ENCODE measurements at places on chromosomes 1 and 21.
A peak's percentile ranks its signal among the peaks of the same experiment; 100 is the strongest.

DNA sequence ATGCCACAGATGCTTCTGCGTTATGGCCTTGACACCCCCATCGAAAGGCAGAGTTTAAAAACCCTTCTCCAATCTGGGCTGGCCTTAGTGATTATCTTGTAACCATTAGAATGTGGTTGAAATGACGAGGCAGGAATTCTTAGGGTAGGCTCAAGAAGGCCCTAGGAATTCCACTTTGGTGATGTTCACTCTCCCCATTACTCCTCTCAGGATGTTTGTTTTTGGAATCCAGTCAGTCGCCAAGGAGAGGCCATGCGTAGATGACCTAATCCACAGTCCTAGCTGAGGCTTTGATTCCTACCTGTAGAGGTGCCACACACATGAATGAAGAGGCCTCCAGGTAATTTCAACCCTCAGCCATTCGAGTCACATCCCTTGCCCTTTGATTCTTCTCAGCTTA lies 318.2 kb downstream of the NEGR1 start:
- no peak for DNase-seq

GRCh38 chr1:224880593-224881307 lies 48.7 kb upstream of the DNAH14 start:
- peak; percentile 22 for DNase-seq

- DNase-seq: no peak
Observed at GRCh38 chr1:54668567-54668966, 27.0 kb downstream of the MROH7 start.

DNA sequence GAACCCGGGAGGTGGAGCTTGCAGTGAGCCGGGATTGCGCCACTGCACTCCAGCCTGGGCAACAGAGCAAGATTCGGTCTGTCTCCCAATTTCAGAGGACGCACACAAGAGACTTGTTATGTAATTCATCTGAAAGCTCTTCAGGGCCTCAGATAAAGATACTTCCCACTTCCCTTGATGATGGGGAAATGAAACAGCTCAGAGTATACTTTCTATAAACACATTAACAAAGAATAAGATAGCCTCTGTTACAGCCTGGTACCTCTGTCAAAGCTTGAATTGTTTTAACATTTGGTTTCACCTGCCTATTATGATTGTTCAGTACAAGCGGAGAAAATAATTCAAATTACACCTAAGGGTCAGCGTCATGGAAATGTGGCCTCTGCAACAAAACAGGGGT lies 622.9 kb upstream of the ADGRL4 start:
- DNase-seq: no peak

- no peak for DNase-seq
Observed at GRCh38 chr1:30295674-30296073, 427.7 kb downstream of the MATN1 start.

GRCh38 chr1:95716097-95716496 lies 482.1 kb downstream of the RWDD3 start:
- no peak for DNase-seq

DNA sequence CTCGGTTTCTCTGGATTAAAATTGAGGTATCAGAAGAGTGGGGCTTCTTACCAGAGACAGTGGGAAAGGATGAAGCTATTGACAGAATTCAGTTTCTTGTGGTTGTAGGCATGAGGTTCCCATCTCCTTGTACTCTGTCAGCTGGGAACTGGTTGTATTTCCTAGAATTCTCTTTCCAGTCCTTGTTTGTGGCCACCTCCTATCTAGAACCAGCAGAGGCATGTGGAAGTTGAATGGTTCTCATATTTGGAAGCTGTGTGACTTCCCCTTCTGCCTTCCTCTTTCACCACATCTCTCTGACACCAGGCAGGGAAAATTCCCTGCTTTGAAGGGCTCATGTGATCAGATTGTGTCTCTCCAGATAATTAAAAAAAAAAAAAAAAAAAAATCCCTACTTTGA lies 457.7 kb upstream of the ADAMTS5 start:
- no peak for DNase-seq

DNA sequence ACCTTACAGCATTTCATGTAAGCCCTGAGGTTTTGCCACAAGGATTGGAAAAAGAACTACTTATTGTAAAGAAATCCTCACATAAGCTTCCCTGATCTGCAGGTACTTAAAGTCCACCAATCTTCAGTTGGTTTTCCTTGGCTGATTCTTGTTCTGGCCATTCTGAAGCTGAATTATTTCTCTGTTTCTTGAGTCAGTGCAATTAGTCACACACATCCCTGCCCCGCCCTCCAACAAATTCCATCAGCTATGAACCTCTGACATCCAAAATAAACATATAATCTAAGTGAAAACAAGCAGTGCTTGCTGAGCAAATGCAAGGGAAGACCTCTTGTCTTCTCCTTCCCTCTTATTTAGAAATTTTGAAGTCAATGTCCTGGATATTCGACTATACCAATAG lies 8.2 kb upstream of the FNDC7 start:
- peak; percentile 7 for DNase-seq

GRCh38 chr1:109254621-109255096 lies 5.3 kb downstream of the CELSR2 start:
- no peak for DNase-seq

DNA sequence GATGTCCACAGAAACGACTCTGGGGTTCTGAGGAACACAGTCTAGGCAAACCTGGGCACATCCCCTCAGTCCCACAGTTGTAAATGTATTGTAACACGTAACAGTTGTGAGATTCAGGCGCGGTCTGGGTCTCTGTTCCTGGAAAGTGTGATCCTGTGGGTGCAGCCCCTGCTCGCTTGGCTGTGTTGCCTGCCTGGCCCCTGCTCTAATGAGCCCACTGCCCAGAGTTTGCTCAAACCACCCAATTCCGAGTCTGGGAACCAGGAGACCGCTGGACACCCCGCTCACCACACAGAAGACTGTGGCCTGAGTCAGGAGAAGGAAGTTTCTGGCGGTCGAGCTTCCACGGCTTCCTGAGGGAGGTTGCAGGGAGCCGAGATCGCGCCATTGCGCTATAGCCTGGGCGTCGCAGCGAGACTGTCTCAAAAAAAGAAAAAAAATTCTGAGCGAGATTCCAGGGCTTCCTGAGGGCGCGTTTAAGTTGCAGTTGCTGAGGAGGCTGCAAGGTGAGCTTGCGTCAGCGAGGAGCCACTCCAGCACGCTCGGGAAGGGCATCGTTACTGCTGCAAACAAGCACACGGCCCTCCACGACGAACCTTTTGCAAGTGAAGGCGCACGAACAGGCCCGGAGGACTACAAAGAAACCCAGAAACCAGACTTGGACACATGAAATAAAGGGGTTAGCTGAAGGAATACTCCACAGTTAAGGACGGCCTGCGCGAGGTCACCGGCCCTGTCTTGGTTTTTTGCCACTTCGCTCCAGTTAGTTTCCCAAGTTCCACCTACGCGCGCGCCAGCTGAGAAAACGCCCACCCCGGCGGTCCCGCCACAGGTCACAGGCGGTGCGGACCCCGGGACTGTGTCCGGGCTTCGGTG lies 1.1 kb downstream of the C21orf58 start:
- DNase-seq: no peak

Data from A549 (cell line).